ENCODE measurements at places on chromosomes 7 and 10. TPM values are rescaled to one million over a fixed set of nuclear protein-coding genes. Genes with fewer than 3 reads are reported as not detected.

The PCLO gene
- 4.1 TPM for total RNA-seq

The ITPRID1 gene
- not detected for total RNA-seq

DNA sequence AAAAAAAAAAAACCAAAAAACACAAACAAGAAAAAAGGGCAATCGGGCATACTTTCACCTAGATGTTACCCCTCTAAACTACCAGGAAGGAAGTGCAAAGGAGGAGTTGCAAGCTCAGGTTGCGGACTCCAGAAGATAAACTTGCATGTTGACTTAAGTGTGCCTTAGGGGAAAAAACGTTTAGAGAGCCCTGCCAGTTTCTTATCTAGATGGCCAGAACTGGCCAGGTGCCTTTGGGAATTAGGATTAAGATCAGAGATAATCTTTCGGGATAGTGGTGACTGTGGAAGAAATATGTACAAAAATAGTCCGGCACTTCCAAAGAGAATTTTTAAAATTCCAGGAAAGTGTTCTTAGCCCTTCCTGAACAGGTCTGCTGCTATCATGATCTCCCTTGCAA lies 17.6 kb downstream of the EVX1 start:
- no peak for DNase-seq
- no peak overlapping the region for H3K27ac ChIP-seq
- H3K36me3 ChIP-seq, result no peaks in the 10 kb centered on the region
- peaks cover 2% of the 10 kb centered on the region for H3K27me3 ChIP-seq
- H3K4me3 ChIP-seq, result no peak overlapping the region
- no peaks in the 10 kb centered on the region for H3K4me1 ChIP-seq

GRCh38 chr7:47188136-47188535 lies 393.8 kb downstream of the TNS3 start:
- H3K27ac ChIP-seq, result no peak overlapping the region
- no peaks in the 10 kb centered on the region for H3K27me3 ChIP-seq
- peaks cover 6% of the 10 kb centered on the region for H3K4me1 ChIP-seq

DNA sequence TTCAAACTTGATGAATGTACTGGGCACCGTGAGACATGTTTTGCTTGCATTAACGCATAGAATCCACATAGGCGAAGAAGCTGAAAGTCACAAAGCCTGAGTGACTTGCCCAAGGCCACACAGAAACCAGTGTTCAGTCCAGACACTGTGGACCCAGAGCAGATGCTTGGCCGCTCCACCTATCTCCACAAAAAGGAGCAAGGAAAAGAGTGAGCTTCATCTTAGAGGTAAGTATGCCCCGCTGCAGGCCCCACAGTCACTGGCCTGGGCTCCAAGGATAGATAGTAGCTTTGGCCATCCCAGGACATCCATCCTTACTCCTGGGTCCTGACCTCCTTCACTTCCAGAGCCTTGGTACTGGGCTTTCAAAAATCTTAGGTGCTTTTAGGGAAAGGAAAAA lies 60.1 kb upstream of the SAMD8 start:
- peaks cover 9% of the 10 kb centered on the region for H3K4me1 ChIP-seq
- no peak for DNase-seq
- no peak overlapping the region for H3K4me3 ChIP-seq

GRCh38 chr10:43737003-43737402 lies 88.3 kb upstream of the ZNF32 start:
- DNase-seq, result no peak
- no peak overlapping the region for H3K27ac ChIP-seq
- H3K4me1 ChIP-seq, result no peaks in the 10 kb centered on the region
- no peak overlapping the region for H3K4me3 ChIP-seq

DNA sequence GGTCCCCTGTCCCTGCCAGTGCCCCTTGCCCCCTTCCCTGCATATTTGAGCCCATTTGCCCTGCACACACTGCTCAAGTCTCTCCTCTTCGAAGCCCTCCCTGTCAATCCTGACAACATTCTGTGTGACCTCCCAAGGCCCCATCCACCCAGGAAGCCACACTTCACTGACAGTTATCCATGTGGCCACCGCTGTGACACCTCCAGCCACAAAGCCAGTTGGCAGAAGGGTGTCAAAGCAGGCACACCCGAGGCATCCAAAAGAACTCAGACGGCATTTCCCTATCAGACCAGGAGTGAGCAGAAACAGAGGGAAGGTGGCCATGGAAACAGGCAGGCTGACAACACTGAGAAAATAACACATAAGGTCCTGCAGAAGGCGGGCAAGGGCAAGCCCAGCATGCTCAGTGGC lies 4.6 kb downstream of the POLM start:
- H3K27me3 ChIP-seq, result no peaks in the 10 kb centered on the region
- H3K36me3 ChIP-seq, result peaks cover 71% of the 10 kb centered on the region
- peaks cover 35% of the 10 kb centered on the region for H3K4me1 ChIP-seq
- H3K4me3 ChIP-seq, result no peak overlapping the region

GRCh38 chr10:36499693-36500092 lies 625.7 kb upstream of the ANKRD30A start:
- DNase-seq, result no peak
- H3K36me3 ChIP-seq, result no peaks in the 10 kb centered on the region
- H3K4me1 ChIP-seq, result no peaks in the 10 kb centered on the region
- H3K27me3 ChIP-seq, result no peaks in the 10 kb centered on the region
- no peak overlapping the region for H3K27ac ChIP-seq

DNA sequence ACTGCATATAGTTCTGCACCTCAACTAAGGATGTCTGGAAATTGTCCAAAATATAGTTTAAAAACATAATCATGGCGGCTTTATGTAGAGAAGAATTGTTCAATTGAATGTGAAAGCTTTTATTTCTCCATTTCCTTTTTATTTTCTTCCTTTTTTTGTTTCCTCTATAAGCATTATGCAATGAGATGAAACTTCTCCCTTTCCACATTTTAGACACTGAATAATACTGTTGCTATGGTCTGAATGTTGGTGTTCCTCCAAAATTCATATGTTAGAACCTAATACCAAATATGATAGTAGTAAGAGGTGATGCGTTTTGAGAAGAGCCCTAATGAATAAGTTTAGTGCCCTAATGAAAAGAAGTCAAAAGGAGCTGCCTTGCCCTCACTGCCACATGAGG lies 175.0 kb downstream of the RNLS start:
- H3K27me3 ChIP-seq, result no peaks in the 10 kb centered on the region
- H3K36me3 ChIP-seq, result no peaks in the 10 kb centered on the region
- no peak overlapping the region for H3K27ac ChIP-seq
- no peak for DNase-seq

- peaks cover 11% of the 10 kb centered on the region for H3K4me1 ChIP-seq
- no peaks in the 10 kb centered on the region for H3K27me3 ChIP-seq
- H3K36me3 ChIP-seq, result peaks cover 34% of the 10 kb centered on the region
- H3K4me3 ChIP-seq, result no peak overlapping the region
- no peak overlapping the region for H3K27ac ChIP-seq
- no peak for DNase-seq
Observed at GRCh38 chr7:7235347-7235746, 53.0 kb downstream of the C1GALT1 start.

DNA sequence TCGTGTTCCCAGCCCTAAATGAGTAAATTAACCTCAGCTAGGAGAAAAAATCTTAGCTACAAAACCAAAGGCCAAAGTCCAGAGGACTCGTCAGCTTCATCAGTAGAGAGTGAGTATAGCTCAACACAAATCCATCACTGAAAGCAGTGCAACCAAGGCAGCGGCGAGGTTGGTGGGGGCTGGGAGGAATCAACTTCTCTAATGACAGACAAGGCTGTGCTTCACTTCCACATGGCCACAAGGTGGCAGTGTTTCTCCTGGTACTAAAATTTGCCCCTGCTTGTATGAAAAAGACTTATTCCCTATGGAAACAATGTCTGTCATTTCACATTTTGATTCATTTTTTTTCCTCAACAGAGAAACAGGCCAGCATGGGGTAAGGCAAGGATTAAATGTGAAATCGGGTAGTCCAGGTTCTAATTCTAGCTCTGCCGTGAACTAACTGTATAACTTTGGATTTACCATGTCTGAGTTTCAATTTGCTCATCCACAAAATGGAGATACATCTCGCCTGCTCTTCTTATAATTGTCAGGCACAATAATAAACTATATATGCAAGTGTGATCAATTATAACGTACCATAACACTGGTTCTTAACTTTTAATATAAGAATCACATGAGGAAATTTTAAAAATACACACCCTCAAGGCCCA lies 39.3 kb downstream of the FAS start:
- DNase-seq, result peak; percentile 82
- no peaks in the 10 kb centered on the region for H3K36me3 ChIP-seq
- H3K27ac ChIP-seq, result no peak overlapping the region
- peaks cover 4% of the 10 kb centered on the region for H3K4me1 ChIP-seq
- no peaks in the 10 kb centered on the region for H3K27me3 ChIP-seq
